ENCODE measurements at places on chromosomes 12 and 14. TPM values are rescaled to one million over a fixed set of nuclear protein-coding genes. Genes with fewer than 3 reads are reported as not detected.
A peak's percentile ranks its signal among the peaks of the same experiment; 100 is the strongest.

DNA sequence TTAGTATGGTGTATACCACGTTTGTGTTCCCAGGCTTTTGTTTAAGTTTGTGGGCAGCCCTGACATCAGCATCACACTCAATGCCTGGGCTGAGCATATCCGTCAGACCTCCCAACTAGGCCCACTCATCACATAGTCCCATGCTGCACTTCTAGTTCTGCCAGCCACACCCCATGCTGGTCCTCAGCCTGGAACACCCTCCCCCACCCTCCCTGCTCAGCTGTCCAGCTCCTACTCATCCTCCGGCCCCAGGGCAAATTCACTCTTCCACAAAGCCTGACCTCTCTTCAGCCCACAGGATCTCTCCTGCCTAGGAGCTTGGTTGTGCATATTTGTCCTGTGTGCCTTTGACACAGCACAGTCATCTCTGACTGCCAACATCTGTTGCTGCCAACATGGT is 3.9 kb upstream of the ENDOU start:
- no peak for DNase-seq

GRCh38 chr12:57621497-57622292 is 10.5 kb downstream of the ARHGEF25 start:
- DNase-seq: peak; percentile 76

- DNase-seq: no peak
Observed at GRCh38 chr12:80264891-80265290, 165.6 kb downstream of the OTOGL start.

KRT85 gene
- total RNA-seq: not detected

DNA sequence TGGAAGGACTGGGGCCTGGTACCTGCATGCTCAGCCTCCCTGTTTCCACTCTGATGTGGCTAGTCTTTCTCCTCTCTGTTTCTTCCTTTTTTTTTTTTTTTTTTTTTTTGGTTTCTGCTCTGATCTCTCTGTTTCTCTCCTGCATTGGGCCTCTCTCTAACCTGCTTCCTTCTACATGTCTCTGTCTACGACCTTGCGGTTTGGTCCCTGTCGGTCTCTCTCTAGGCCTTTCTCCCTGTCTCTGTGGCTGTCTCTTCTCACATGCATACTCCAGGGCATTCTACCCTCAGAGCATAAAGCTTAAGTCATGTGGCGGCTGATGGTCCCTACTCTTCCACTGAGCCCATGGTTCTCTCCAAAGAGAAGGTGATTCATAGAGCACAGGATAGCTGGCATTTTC is 1096.6 kb downstream of the BCL11B start:
- DNase-seq: no peak

GRCh38 chr12:124667506-124668326 is 100.3 kb upstream of the NCOR2 start:
- no peak for DNase-seq

GRCh38 chr12:4743046-4743445 is 22.8 kb downstream of the GALNT8 start:
- DNase-seq: no peak

DNA sequence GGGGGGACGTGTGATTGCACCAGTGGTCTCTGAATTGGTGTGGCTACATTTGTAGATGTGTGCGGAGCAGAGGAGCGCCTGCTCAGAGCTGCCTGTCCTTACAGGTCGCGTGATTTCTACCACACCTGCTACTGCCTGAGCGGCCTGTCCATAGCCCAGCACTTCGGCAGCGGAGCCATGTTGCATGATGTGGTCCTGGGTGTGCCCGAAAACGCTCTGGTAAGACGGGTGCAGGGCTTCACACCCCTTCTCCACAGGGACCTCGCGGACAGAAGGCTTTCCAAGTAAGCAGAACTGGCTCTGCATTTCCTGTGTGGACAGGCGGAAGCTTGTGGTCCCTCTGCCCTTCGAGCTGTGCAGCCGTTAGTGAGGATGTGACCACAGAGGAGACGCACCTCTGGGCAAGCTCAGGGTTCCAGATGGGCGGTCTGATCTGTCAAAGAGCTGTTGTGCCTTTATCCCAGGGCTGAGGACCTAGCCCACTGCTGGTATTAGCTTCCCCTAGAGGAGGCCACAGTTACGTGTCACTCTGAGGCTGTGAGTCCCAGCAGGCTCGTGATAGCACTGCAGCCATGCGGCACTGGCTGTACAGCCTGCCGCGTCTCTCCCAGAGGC is 47.7 kb downstream of the MAX start:
- DNase-seq: no peak

DNA sequence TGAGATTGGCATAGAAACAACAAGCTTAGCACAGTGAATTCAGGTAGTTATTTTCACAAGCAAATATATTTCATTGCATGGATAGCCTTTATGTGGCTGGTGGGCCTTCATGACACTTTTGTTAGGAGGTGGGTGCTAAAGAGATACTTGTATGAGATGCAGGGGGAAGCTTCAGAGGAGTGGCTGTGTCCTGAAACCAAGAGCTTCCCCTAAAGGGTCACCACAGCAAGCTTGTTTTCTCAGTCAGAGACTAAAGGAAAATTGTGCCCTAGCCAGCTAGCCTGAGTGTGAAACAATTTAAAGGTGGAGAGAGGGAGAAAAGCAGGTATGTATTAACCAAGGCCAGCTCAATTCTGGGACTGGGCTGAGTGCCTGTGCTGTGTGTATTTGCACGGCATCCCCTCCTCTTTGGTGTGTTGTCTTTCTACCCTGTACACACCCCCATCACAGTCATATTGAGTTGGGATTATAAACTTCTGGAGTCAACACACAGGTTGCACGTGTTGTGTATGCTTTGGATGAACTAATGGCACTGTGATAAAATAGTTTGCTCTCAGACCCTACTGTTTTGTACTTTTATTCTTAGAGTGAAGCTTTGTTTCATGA is 79.2 kb downstream of the RASSF8 start:
- no peak for DNase-seq

NTF3 gene
- not detected for total RNA-seq

LBHD2 gene
- not detected for total RNA-seq

- no peak for DNase-seq
Observed at GRCh38 chr14:101294136-101294535, 267.2 kb upstream of the DIO3 start.

KLHL33 gene
- 0.27 TPM for total RNA-seq

AKAP3 gene
- 3.8 TPM for total RNA-seq

GRCh38 chr12:93089805-93090569 is 160.9 kb upstream of the EEA1 start:
- no peak for DNase-seq

- no peak for DNase-seq
Observed at GRCh38 chr14:85118274-85118673, 411.7 kb upstream of the FLRT2 start.

- DNase-seq: no peak
Observed at GRCh38 chr14:34036319-34036766, 85.5 kb upstream of the EGLN3 start.

B4GALNT3 gene
- total RNA-seq: not detected

DNA sequence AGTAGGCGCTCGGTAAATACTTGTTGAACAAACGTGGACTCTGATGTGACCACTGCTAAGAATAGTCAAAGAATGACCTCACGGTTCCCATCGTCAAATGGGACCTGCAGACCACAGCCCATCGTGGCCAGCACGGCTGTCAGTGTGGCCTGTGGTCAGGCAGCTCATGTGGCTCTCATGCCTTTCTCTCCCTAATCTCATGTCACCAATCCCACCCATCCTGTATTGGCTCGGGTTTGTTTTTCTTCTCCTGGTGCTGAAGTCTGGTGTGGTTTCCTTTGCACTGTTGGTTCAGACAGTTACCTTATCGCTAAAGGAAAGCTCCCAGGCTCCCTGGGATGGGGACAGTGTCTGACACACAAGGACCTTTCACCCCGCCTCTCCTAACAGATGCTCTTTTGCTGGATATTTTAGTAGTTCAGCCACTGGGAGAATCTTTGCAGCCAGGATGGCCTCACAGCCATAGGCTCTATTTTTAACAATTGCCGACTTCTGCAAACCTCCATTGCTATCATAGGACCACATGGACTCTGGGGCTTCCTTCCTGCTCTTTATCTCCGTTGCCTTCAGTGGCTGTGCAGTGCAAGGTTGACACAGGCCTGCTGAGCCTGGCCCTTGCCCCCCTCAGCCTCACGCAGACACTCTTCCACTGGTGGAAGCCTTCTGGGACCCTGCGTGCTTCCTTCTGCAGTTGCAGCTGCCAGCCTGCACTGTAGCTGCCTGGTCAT is 293.1 kb upstream of the FKBP4 start:
- DNase-seq: no peak

- DNase-seq: no peak
Observed at GRCh38 chr14:94227029-94227428, 52.9 kb downstream of the PPP4R4 start.

ALX1 gene
- total RNA-seq: not detected

DNA sequence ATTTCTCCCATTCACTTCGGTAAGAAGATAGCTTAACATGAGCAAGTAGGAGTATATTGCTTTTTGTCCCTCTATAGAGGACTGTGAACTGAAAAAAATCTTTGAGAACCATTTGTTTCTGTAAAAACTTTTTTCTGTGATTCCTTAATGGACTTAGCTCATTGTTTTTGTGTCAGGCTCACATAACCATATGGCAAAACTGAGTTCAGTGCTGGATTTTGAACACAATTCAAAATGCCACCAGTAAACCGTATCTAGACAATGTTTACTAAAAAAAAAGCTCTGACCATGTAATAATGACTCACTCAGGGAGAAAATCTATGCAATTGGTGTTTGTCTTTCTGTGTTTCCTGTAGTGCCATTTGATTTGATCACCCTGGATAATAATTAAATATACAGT is 5.2 kb downstream of the TRHDE start:
- no peak for DNase-seq

All from B cell (primary cell).